ENCODE measurements at places on chromosomes 7 and 10.

DNA sequence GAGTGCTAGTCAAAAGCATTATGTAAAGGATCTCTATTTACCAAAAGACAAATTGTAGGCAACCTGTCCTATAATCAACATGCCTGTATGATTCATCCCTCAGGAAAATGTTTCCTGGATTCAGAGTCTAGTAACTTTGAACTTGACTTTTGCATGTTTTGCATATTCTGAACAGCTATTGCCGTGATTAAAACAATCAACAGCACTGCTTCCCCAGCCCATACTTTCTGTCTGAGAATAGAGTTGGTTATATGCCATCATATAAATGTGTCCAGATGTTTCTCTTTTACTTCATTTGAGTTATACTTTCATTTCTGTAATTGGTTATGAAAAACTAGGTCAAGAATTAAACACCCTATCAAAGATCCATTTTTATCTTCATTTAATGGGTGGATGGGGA is 83.5 kb downstream of the ZMYND11 start:
- DNase-seq = no peak

GRCh38 chr7:27095897-27096767 is at the start of gene HOXA1:
TSS of gene HOXA1 (minus strand) at chr7:27096000. CDS start at chr7:27095912, 88 bp downstream.
- peak; percentile 98 for DNase-seq

GRCh38 chr7:16589881-16590280 is 55.7 kb downstream of the ANKMY2 start:
- no peak for DNase-seq

GRCh38 chr7:82821037-82821436 is 341.6 kb downstream of the PCLO start:
- DNase-seq = no peak

GRCh38 chr7:88357294-88357693 is 50.6 kb upstream of the STEAP4 start:
- DNase-seq = peak; percentile 5

GRCh38 chr7:118195837-118196474 is 12.0 kb downstream of the LSM8 start:
- peak; percentile 37 for DNase-seq

GRCh38 chr7:83478616-83479015 is 170.3 kb downstream of the SEMA3E start:
- no peak for DNase-seq

DNA sequence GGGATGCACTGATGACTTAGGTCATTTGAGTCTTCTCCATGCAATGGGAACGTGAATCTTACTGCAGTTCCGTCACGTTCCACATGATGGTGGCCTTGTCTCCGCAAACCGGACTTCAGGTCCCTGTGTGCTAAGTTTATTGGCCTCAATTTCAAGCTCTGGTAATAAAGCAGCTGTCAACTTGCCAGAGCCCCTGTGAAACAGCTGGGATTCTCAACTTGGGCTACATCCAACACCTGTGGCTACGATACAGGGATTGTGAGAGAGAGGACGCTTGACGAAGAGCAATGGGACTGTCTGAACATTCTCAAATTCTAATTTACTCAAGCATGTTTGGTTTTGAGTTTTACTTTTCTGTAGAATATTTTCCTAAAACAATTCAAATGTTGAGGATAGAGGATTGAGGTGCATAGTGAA is 174.2 kb downstream of the PTN start:
- DNase-seq = peak; percentile 70

DNA sequence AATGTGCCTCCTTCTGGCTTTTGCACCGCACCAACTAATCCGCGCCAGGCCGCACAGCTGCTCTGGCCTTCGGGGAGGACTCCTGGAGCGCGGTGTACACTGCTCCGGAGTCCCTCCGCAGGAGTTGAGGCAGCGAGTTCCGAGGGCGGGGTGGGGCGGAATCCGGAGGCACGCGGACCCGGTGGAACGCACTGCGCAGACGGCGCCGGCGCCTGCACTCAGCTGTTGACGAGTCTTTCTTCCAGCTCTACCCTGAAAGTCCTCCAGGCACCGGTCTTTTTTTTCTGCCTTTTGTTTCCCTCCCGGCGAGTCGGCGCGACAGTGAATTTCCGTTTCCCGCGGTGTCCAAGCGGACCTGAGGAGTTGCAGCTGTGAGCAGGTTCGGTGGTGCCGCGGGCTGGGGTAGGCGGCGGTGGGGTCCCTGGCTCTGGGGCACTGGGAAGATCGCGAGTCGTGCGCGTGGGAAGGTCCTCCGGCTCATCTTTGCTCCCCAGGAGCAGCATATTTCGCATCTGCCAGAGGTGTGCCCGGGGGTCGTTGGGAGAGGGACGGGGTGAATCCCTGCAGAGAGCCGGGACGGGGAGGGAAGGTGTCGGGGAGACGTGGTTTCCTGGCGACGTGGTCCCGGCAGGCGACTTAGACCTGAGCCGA is 44.1 kb downstream of the SFTPD start:
- peak; percentile 68 for DNase-seq

DNA sequence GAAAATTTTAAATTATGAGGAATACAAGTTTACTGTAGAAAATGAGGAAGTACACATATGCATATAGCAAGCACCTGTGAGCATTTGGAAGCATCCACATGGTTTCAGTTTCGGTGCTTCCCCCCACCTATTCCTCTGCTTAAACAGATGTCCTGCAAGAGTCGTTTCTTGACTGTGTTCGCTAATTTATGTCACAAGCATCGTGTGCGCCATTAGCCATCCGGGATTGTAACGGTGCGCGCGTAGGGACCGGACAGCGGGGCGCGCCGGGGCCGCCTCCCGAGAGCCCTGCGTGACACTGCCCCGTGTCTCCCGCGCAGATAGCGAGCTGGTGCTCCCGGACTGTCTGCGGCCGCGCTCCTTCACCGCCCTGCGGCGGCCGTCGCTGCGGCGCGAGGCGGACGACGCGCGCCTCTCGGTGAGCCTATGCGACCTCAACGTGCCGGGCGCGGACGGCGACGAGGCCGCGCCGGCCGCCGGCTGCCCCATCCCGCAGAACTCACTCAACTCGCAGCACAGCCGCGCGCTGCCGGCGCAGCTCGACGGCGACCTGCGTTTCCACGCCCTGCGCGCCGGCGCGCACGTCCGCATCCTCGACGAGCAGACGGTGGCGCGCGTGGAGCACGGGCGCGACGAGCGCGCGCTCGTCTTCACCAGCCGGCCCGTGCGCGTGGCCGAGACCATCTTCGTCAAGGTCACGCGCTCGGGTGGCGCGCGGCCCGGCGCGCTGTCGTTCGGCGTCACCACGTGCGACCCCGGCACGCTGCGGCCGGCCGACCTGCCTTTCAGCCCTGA is 90.9 kb downstream of the NEURL1 start:
- no peak for DNase-seq

DNA sequence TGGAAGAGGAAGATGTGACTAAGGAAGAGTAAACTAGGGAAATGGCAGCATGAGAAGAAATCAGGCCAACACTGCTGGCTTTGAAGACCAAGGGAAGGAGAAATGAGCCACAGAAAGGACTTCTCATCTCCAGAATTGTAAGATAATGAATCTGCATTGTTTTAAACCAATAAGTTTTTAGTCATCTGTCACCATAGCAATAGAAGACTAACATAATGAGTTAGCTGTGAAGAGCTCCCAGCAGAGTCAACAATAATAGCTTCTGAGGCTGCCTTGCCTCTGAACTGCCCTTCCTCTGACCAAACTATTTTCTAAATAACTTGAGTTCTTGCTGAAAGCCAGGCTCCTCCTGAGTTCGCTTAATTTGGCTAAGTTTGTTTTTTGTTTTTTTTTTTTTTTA is 103.6 kb downstream of the CACNA2D1 start:
- DNase-seq = no peak

DNA sequence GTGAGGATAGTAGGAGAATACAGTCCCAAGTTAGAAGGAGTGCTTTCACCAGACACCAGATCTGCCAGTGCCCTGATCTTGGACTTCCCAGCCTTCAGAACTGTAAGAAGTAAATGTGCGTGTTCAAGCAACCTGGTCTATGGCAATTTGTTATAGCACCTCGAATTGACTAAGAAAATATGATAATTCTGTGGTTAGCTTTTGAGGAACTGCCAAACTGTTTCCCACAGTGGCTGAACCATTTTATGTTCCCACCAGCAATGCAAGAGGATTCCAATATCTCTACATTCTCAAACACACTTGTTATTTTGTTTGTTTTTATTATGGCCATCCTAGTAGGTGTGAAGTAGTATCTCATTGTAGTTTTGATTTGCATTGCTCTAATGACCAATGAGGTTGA is 47.0 kb downstream of the RBM20 start:
- DNase-seq = no peak

DNA sequence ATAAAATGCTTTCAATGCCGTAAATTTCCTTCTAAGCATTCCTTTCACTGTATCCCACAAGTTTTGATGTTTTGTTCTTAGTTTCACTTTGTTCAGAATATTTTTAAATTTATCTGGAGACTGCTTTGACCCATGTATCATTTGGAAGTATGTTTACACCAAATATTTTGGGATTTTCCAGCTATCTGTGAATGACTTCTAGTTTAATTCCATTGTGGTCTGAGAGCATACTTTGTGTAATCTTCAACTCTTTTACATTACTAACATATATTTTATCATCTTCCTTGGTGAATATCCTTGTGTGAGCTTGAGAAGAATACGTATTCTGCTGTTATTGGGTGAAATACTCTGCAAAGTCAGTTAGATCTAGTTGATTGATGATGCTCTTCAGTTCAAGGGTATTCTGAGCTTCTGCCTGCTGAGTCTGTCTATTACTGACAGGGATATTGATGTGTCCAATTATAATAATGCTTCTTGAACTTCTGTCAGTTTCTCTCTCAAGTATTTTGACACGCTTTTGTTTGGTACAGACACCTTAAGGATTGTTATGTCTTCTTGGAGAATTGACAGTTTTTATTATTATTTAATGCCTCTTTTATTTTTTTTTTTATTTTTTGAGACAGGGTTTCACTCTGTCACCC is 31.6 kb downstream of the MKLN1 start:
- DNase-seq = no peak

GRCh38 chr7:2803342-2803692 is 40.8 kb downstream of the GNA12 start:
- DNase-seq = no peak

GRCh38 chr7:24741679-24742505 is 15.4 kb downstream of the GSDME start:
- DNase-seq = peak; percentile 83

Data from AG08396 (cell line).